ENCODE measurements at places on chromosomes 16 and 17.

DNA sequence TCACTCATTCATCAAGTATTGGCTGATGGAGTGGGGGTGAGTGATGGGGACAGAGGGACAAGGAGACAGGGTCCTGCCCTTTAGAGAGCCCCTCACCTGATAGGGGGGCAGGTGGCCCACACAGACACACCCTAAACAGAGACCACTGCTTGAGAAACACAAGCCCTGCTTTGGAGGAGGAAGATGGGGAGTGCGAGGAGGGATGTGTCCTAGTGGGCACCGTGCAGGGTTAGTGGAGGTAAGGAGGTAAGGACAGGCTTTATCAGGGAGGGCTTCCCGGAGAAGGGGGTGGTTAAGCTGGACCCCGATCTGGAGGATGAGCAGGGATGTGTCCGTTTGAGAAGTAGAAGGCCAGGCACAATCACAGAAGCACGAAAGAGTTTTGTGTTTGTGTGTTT, 8.2 kb upstream of the SMTNL2 start:
- DNase-seq: no peak

DNA sequence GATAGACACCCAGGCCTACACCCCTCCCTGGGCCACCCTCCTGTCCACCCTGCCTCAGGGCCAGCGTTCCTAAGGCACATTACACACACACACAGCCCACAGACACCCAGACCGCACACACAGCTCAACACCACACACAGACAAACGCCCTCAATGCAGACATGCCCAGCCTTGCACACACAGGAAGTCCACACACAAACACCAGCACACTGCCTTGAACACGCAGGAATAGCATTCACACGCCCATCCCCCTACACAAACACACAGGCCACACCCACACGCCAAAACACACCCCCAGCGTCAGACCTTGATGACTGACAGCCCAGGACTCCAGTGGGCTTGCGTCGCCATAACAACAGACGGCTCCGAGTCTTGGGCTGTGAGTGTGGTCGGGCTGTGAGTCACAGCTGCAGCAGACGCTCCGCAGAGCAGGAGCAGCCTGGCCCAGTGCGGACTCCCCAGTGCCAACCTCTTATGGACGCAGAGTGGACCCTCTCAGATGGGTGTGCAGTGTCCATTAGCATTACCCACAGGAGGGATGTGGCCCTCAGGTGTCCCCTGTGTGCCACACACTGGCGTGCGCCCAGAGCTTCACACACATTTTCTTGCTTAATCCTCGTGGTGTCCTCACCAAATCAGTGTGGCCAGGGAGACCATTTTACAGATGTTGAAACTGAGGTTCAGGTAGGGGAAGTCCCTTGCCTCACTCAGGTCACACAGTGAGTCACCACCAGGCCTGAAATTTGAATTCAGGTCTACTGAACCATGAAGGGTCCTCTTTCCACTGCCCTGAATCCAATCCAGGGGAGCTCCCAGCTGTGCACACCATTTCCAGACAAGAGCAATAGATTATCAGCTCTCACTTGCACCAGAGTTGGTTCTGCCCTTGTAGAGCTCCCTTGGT, 17.8 kb upstream of the RAI1 start:
- no peak for DNase-seq

DNA sequence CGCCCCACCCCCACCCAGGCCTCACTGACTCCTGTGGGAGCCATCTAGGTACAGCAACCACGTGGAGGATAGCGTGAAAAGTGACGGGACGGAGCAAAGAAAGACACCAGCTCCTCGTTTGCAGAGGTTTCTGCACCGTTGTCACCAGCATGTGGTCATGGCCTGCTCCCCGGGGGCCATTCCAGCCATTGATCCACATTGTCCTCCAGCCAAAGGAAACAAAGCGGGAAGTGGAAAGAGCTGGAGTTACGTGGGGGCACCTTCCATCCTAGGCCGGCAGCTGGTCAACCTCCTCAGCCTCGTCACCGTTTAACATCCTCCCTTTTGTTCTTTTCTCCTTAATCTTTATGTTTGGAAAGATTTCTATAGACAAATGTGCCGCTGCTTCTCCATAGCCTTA, 153.7 kb downstream of the RPTOR start:
- DNase-seq: no peak

- no peak for DNase-seq
Measured at GRCh38 chr16:73385696-73386095, 337.8 kb upstream of the ZFHX3 start.

DNA sequence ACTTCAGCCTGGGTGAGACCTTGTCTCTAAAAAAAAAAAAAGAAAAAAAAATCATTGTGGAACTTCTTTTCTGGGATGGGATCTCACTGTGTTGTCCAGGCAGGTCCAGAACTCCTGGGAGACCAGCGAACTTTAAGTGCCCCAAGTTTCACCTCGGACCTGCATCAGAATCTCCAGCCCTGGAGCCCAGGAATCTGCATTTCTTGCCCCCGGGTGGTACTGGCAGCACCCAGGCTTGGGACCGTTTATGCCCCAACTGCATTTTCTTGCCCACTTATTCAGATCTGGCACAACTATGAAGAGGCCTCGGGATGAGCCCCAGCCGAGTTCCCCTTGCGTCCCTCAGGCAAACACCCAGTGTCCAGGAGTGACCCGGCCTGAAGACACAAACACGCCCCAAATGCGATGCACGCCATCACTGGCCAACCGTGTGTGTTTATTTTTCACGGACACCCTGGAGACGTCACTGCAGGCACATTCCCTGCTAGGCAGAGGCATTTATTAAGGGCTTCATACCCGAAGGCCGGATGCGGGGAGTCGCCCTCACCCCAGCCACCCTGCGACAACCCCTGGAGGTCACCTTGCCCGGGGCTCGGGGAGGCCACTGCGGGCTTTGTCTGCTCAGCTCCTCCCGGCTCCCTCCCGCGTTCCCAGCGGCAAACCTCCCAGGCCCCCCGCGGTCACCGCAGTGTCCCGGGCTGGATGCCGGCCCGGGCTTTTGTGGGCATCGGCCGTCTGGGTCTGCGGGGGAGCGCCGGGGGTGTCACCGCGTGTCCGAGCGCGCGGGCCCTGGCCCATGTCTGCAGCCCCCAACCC, 684 bp upstream of the SPIRE2 start:
- no peak for DNase-seq

DNA sequence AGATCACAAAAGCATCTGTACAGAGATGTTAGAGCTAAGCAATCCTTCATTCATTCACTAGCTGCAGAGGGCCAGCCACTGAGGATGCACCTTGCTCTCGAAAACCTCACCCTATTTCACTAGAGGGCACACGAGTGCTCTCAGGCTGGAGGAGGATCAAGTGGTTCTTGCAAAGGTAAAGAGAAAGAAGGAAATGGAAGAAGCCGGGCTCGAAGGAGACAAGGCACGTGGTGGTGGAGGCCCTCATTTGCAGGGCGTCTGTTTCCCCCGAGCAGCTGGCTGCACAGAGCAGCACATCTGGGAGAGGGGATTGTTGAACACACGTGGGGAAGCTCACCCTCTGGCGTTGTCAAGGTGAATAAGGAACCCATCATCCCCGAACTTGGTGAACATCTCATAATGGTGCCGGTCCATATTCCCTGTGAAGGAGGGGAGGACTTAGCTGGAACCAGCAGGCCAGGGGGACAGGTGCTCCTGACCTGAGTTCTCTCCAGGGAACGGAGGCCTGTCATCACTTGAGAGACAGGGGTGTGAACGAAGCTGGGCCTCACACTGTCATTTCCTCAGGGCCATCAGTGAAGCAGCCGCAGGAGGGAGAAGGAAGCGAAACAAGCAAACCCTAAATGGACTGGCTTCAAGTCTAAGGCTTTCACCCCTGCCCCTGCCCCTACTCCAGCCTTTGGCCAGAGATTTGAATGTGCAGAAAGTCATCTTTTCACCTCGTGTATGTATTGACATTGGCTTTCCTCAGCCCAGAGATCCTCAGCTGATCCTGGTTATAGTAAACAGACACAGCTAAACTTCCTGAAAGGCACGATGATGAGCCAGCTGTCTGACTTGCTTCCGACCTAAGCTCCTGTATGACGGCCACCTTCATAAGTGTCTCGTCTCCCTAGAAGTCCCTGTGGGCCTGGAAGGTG, 27.6 kb downstream of the PRKAR1A start:
- no peak for DNase-seq

- no peak for DNase-seq
Measured at GRCh38 chr16:68397710-68398201, 50.6 kb downstream of the SMPD3 start.

- DNase-seq: no peak
Measured at GRCh38 chr16:15573274-15573895, 69.6 kb downstream of the MARF1 start.

- DNase-seq: no peak
Measured at GRCh38 chr16:12308060-12308459, 331.5 kb downstream of the SNX29 start.

GRCh38 chr17:40105861-40106759, 5.7 kb upstream of the NR1D1 start:
- no peak for DNase-seq

GRCh38 chr16:68902003-68902968, 59.0 kb downstream of the TANGO6 start:
- DNase-seq: no peak

- no peak for DNase-seq
Measured at GRCh38 chr17:28466521-28467048, 6.9 kb upstream of the SLC13A2 start.

GRCh38 chr16:60061396-60061795, 1327.3 kb upstream of the GOT2 start:
- DNase-seq: no peak

- no peak for DNase-seq
Measured at GRCh38 chr17:77446940-77447634, 306.3 kb downstream of the SEC14L1 start.

DNA sequence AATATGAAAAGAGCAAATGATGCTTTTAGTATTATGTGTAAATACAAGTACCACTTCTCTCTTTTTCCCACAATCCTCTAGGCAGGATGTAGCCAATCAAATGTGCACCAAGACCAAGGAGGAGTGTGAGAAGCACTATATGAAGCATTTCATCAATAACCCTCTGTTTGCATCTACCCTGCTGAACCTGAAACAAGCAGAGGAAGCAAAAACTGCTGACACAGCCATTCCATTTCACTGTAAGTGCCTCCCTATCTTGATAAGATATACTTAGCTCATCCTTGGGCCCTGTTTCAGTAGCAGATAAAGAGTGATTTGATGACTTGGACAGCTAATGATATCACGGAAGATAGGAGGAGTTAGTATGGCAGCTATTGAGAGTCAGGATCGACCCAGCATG, 33.7 kb downstream of the TADA2A start:
- no peak for DNase-seq

- DNase-seq: no peak
Measured at GRCh38 chr16:983044-984030, 1.8 kb downstream of the SOX8 start.

- DNase-seq: no peak
Measured at GRCh38 chr16:77916111-77916510, 106.2 kb upstream of the CLEC3A start.

DNA sequence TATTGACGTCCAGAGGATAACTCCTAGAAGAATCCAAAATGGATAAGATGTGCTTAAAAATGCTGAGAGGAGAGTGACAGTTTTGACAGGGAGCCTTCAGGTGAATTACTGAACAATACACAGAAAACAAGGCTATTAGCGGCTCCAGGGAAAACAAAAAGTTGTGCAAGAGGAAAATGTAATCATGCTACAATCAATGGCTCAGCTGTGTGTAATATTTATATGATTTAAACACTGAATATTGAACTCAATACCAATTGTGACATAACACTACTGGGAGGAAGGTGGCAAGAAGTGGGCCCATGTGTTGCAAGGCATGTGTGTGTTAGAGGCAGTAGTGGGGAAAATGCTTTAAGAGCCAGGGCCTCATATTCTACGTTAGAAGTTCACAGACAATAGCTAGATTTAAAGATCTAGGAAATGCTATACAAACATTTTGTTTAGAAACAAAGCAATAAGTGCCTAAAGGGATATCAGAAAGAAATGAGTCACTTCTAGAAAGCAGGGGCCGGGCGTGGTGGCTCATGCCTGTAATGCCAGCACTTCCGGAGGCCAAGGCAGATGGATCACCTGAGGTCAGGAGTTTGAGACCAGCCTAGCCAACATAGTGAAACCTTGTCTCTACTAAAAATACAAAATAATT, 253.2 kb upstream of the IRX5 start:
- no peak for DNase-seq

GRCh38 chr16:86220561-86220960, 289.8 kb upstream of the FOXF1 start:
- no peak for DNase-seq

DNA sequence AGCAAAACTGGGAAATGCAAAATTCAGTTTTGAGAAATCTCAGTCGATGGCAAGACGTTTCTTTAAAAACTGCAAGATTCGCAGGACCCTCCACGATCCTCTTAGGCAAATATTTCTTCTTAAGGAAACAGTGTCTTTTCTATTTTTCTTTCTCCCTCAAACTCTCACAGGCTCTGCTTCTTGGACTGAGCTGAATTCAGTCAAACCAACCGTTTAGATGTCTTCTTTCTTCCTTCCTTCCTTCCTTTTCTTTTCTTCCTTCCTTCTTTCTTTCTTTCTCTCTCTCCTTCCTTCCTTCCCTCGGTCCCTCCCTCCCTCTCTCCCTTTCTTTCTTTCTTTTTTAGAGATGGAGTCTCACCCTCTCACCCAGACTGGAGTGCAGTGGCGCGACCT, 67.2 kb upstream of the AXIN2 start:
- DNase-seq: no peak

GRCh38 chr17:82065193-82065637, 389 bp downstream of the DUS1L start:
- DNase-seq: no peak

DNA sequence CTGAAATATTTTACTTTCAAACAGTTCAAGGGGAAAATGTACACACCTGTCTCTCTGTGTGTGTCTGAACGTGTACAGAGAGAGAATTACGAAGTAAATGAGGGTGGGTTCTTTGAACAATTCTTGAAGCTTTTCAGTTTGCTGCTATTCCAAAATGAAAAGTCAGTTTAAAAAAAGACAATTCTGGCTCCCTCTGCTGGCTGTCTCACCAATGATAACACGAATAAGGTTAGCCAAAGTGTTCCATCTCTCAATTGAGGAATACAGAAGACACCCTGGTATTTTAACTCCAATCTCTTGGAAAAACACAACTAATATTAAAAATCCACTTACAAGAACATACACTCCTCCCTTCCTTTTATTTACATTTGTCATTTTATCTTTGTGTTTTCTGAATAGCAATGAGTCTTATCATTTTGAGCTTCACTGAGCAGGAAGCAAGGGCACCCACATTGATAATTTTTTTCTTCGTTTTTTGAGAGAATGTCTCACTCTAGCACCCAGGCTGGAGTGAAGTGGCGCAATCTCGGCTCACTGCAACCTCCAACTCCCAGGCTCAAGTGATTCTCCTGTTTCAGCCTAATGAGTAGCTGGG, 20.5 kb downstream of the EFTUD2 start:
- no peak for DNase-seq

GRCh38 chr16:69276148-69277115, 34.7 kb upstream of the VPS4A start:
- DNase-seq: no peak
